ENCODE measurements at places on chromosomes 7 and 10.

DNA sequence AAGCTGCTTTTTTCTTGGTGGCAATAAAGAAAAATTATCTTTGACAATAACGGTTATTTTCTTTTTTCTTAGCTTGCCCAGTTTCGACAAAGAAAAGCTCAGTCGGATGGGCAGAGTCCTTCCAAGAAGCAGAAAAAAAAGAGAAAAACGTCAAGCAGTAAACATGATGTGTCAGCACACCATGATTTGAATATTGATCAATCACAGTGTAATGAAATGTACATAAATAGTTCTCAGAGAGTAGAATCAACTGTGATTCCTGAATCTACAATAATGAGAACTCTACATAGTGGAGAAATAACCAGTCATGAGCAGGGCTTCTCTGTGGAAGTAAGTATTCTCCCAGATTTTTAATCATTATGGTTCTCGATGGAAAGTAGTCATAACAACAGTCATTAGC lies 33.0 kb downstream of the AKAP9 start:
- no peak for DNase-seq

DNA sequence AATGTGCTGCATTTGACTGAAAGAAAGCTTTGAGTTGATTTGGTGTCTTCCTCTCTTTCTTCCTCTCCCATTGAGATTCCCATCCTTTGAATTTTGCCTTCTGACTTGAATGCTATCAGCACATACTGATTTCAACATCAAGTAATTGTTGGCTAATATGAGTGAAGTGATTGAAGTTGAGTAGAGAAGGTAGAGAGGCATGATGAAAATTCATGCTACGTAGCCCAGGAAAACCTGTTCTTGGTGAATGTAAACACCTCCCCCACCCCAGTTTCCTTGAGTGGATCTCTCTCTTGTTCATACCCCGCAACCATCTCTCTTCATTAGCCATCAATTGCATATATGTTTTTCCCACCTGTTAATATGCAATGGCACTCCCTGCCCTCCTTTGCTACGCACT lies 193.3 kb downstream of the FRMD4A start:
- no peak for DNase-seq

DNA sequence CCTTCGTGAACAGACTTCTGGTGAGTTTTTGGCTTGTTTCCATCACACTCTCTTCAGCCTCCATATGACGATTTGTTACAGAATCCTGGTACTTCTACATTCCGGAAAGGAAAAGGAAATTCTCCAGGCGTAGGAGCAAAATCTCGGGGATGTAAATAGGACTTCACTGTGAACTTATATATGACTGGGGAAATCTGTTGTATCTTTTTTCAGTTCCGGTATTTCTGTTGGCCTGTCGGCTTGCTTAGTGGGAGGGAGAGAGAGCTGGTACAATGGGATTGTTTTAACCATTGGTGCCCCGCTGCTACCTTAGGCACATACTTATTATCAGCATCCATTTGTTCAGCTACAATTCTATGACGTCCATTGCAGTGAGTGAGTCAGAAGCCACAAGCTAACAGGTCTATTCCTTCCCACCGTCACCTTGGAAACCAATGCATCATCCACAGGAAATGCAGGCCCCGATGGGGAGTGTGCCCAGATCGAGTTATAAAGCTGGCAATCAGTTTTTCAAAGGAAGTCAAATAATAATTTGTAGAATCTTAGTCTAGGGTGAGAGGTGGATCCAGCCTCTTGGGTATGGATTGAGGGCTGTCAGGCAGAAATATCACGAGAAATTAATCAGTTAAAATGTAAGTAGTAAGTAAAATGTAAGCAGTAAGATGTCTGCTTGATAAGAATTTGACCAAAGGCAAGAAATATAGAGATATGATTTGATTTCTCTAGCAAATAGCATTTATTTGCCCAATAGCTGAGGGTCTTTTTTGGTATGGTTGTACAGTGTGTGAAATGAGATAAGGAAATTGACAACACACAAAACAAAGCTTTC lies 92.0 kb upstream of the MKLN1 start:
- DNase-seq = no peak

GRCh38 chr7:102097601-102098161 lies 189.0 kb upstream of the SH2B2 start:
- no peak for DNase-seq

All from NCI-H1694 (cell line).